Renal cortical epithelial cell (primary cell): ENCODE measurements at places on chromosomes 1 and 21. TPM values are rescaled to one million over a fixed set of nuclear protein-coding genes. Genes with fewer than 3 reads are reported as not detected.

Gene SPRR2E
- total RNA-seq: not detected in 2 replicates

GRCh38 chr1:204130981-204131892 is 20.6 kb downstream of the ETNK2 start:
- DNase-seq: peak; percentile 84

DNA sequence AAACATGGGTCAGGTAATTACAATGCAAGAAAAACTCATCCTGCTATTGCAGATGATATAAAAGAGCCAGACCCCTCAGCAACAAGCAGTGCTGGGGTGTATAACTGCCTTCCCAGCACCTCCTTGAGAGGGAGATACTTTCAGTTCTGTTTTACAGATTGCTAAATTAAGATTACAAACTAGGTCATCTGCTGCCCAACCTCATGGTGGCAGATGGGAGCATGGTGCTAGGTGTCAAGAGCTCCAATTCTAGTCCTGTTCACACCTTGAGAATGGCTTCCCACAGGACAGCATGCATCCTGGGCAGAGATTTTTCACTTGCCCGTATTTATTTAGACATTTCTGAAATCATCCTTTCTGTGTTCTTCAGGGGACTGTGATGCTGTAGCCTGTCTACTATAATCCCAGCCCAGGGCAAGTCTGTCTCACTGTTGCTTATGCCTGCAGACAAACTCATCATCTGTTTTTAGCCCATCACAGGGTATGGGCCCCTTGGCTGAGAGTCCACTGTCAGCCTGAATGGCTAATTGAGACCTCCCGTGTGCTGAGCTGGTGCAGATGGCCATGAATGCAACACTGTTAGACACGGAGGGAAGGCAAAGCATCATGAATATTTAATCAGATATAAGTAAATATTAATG is 40.2 kb upstream of the PBX1 start:
- no peak for DNase-seq

GRCh38 chr1:3021233-3021671 is at the start of gene ACTRT2:
ACTRT2 (plus strand) TSS chr1:3021467; CDS start chr1:3021687, 220 bp downstream.
- DNase-seq: no peak

Gene RSPH1
- total RNA-seq: 1.0 and 3.6 TPM in 2 replicates

Gene NBPF20
- 1.7 and 13.5 TPM in 2 replicates for total RNA-seq

GRCh38 chr1:75672108-75672507 is 52.4 kb upstream of the ACADM start:
- no peak for DNase-seq

GRCh38 chr1:173429471-173430402 is 47.4 kb upstream of the PRDX6 start:
- peak; percentile 70 for DNase-seq

DNA sequence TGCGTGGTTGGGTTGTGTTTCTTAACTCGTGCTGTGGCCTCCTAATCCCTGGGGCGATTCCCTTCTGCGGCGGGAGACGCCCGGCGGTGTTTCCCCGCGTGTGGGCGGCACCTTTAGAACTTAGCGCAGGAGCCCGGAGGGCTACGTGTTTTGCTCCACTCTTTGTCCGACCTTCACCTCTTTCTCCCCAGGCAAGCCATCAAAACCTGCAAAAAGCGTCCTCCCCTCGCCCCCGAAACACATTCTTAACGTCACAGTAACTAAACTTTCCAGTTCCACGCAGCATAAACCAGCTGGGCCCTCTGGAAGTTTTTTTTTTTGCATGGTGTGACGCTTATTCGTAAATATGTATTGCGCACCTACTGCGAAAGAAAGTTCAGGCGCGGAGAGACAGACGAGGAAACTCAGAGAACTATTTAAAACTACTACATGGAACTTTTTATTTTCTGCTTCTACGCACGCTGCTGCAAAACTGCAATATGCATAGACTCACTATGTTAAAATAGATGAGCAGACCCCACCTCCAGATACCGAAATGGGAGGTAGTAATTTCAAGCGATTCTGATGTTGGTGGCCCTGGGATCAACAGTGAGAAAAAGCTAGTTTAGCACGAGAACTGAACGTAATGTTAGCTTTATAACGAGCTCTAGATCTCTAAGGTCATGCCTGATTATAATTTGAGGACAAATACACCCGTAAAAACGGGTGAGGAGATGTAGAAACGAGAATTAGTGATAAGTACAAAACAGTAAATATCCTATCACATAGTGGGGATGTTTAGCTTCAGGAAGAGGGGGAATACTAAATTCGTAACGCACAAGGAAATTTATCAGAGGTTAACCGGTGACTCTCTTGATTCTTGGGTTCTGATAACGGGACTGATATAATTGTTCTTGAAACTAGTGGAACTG is 920 bp downstream of the MTR start:
- peak; percentile 23 for DNase-seq

- no peak for DNase-seq
Measured at GRCh38 chr1:151871284-151872030, 17.9 kb upstream of the THEM5 start.

DNA sequence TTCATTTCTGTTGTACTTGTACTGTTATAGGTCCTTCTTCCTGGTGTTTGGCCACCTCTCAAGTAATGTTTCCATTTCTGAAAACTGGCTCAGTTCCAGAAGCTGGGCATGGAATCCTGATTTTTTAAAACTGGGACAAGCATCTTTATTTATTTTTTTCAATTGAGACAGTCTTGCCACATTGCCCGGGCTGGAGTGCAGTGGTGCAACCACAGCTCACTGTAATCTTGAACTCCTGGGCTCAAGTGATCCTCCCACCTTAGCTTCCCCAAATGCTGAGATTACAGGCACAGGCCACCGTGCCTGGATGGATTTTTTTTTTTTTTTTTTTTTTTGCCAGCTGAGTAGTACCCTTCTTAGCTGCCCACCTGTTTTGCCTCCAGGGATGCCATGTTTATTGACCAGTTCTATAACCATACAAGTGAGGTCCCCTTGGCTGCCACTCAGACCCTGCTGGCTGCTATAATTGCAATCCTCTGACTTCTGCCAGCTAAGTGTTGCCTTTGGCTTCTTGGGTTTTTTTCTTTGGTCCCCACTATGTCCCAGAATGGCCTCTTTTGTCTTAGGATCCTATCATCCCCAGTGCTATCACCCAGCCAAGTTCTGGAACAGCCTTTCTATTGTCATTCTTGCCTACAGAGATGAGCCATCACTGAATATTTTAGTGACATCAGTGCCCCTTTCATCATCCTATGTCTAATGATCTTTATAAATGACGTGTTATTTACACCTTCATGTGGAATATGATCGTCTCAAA is 3.9 kb upstream of the DIP2A start:
- no peak for DNase-seq

Gene GLRX2
- total RNA-seq: 12.0 and 15.2 TPM in 2 replicates

Gene HSD3B1
- total RNA-seq: not detected in 2 replicates

DNA sequence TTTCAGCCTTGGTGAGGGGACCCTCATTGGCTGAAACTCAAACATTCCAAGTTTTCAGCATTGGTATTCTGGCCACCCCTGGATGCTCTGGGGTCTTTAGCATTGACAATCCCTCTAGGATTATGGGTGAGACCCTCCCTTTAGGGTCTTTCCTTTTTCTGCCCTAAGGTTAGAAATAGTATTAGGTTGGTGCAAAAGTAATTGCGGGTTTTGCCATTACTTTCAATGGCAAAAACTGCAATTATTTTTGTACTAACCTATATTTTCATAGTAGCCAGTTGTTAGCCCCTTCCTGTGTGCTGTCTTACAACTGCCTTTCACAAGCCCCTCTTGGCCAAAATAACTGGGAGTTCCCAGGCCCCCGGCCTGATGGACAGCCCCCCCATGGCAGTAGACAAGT is 648.4 kb downstream of the PTPRU start:
- DNase-seq: no peak

GRCh38 chr1:30719406-30720270 is 3.7 kb downstream of the MATN1 start:
- DNase-seq: no peak

GRCh38 chr1:7093297-7093696 is 308.0 kb downstream of the CAMTA1 start:
- no peak for DNase-seq

DNA sequence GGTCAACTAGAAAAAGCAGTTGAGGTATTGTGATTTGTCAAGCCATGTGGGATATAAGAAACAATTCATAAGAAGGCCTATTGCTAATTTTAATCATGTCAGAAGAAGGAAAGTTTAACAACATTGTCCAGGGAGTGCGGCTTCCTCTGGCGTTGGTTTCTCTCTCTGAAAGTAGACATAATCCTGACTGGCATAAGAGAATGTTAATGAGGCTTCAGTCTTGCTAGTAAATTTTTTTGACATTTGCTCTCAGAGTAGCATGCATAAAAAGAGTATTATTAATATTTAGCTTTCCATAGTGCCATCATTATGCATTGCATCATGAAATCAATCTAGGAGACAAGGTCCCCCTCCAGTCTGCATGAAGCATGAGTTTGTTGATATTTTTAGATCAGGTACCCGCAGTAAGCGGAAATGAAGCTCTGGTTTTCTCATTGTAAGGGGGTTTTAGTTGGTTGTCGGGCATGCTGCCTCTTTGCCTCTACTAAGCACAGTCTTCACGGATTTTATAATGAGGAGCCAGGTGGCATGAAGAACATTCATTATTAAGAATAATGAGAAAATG is 12.8 kb upstream of the PRDM2 start:
- DNase-seq: no peak

DNA sequence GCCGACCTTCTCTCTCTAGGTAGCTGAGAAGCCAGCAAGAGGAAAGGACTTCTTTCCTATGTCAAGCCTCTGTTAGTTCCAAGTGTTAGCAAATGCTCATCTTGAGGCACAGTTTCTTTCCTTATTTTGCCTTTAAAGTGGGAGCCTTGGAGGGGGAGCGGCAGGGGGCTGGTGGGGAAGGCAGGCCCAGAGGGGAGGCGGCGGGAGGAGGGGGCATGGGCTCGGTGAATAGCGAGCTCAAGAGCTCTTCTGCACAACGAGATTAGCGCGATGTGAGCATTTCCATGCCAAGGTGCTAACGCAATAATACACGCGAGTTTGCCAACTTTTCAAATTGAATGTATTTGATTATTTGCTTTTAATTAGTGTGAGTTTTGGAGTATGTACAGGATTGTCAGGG is 372.6 kb downstream of the RPS6KC1 start:
- DNase-seq: no peak

Gene EPHB2
- total RNA-seq: 136 and 159 TPM in 2 replicates

Gene CADM3
- under 0.01 and 0.85 TPM in 2 replicates for total RNA-seq

DNA sequence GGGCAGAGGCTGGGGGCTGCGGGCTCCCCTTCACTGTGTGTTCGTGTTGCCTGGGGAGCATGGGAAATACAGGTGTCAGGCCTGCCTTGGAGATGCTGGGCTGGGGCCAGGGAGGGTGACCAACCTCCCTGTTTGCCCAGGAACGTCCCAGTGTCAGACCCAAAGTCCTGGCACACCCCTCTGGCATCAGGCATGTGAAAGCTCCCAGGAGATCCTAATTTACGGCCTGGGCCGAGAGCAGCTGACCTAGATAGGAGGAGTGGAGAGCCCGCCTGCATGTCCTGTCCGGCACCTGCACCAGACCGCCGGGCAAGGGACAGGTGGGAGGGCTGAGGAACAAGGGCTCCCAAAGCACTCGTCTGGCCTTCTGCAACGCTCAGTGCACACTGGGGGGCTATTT is 124.8 kb downstream of the PRDM16 start:
- DNase-seq: no peak

DNA sequence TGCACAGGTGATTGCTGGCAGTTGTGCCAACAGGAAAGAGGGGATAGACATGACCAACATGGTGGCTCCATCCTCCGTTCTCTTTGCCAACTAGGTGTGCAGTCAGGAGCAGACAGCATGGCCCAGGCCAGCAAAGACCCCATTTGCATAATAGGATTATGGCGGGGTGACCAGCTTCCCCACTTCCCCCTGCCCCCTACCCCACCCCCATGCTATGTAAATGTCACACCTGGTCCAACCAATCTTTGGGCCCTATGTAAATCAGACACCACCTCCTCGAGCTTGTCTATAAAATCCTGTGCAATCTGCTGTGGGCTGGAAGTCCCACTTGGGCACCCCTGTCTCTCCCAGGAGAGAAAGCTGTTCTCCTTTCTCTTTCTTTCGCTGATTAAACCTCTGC is 146.0 kb downstream of the SLC30A10 start:
- no peak for DNase-seq

DNA sequence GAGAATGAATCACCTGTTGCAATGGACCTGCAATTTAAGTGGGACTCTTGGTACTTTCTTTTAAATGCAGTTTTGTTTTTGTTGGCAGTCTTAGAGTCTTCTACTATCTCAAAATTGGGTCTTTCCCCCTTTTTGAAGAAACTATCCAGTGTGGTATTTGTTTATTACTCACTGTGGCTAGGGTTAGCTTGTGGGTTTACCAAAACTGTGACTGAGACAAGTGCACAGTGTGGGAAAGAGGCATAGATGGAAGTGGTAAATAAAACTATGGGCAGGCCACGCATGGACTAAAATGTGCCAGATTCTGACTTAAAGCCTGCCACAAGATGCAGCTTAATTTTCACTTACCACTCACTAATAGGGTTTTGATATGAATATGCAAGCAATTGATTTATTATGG is 1441.7 kb downstream of the PLA2G4A start:
- no peak for DNase-seq

DNA sequence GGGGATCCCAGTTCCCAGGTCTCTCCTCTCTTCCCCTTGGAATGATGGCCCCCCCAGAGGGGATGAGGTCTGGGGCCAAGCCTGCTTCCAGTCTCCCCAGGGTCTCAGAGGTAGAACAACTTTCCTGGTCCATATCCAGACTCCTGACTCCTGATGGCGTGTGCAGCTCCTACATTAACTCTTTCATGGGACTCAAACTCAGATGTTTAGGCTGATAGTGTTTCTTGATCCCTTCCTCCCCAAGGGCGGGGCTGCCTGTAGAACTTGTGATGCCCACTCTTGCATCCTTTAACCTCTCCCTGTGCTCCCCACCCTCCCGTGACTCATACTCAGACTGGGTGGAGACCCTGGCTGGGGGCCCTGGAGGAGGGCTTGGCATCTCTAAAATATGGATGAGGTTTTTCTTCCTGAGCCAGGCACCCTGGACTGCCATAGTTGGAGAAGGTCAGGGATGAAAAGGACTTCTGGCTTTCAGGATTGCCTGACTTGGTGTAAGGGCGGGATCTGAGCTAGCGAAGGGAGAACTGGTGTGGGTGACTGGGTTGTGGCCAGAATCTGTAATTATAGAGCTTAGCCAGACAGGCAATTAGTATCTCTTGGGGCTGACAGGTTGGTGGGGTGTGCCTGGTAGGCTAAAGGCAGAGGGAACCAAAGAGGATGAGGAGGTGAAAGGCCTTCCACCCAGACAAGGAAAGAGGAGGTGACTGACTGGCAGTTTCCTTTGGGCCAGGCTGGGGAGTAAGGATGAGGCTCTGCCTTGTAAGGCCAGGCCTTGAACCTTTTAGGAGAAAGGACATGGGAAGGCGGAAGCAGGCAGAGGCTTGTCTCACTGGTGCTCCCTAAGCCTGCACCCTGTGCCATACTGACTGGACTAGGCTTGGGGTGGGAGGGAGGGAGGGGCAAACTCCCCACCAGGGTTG is 1.5 kb downstream of the ATP8B2 start:
- no peak for DNase-seq

Gene FGR
- 0.10 TPM in 1 of 2 replicates, not detected in the other for total RNA-seq

DNA sequence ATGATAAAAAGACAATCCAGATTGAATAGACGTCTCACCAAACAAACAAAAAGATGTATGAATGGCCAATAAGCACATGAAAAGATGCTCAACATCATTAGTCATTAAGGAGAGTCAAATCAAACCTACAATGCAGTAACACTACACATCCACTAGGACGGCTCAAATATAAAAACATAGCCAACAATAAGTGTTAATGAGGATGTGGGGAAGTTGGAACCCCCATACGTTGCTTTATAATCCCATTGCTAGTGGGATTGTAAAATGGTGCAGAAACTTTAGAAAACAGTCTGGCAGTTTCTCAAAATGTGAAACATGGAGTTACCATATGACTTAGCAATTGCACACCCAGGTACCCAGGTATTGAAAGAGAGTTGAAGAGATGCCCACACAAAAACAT is 14.7 kb upstream of the IL24 start:
- no peak for DNase-seq

Gene ASAP3
- total RNA-seq: 14.4 and 41.3 TPM in 2 replicates
